ENCODE measurements at places on chromosomes 1 and 21.

DNA sequence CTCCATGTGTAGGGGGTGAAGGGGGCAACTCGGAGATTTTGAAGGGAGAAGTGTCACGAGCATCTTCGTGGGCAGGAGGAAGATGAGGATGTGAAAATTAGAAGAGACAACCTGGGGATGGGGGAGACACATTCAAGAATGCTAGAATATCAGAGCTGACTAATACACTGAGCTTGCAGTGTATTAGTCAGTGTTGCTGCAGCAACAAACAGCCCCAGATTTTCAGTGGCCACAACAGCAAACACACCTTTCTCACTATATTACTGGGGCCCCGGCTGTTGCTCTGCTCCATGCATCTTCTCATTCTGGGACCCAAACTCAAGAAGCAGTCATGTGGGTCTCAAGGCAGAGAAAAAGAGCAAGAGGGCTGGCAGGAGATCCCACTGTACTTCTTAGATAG lies 74.8 kb upstream of the SIM2 start:
- DNase-seq, result no peak

DNA sequence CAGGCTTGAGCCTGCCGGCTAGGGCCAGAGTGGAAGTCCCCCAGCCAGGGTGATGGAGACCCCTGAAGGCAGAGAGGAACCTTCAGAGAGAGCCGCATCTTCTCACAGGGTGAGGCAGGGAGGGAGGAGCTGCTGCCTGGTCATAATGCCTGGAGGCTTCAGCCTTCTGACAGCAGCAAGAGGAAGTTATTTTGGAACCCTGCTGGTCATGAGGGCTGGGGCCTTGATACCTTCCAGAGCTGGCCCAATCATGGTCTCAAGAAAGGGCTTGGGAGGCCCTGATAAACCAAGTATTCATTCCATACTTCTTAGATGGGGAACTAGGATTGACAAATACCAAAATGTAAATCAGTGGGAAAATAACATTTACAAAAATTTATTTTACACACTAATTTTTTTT lies 26.6 kb upstream of the MPZL1 start:
- no peak for DNase-seq

DNA sequence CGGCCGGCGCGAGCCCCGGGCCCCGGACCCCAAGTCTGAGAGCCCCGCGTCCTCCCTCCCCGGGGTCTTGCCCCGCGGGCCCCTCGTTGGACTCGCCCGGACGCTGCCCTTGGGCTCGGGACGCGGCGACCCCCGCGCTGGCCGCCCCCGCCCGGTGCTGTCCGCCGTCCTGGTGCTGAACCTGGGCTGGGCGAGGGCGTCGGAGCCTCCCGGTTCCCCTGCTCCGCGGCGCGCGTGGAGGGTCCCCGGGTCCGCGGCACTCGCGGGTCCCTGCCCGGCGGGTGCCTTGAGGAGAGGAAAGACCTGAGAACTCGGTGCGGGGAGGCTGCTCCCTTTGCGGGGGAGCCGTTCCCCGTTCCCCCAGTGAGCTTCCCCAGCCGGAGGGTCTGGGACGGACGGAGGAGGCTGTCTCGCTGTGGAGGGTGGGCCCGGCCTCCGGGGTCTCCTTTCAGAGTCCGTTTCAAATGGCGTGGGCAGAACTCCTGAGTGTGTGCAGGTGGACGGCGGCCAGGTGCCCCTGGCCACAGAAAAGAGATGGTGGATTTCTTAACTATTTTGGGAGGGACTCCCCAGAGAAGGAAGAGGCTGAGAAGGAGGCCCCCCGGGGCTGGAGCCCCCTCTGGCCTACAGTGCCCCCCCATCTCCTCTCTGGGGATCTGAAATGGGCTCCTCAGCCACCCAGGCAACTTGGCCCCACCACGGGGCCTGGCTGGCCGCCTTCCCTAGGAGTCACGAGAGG lies 595 bp downstream of the GABRD start:
- no peak for DNase-seq

- no peak for DNase-seq
These were observed 344.2 kb downstream of the OLFM3 start for GRCh38 chr1:101652484-101652883.

DNA sequence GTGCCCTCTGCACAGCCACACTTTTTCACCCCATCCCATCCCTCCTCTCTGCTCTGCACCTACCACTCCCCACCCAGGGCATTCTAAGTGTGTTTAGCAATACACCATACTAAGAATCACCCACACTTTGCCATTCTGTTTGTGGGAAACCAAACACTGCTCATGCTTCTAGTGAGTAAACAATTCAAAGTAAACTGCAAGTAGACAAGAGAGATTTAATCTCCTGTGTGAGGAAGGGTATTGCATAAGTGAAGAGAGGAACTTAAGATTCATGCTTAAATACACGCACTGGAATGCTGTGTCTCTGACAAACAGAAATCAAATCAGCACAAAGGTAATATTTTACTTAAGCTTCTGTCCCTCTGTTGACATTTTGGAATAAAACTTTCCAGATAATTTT lies 4.8 kb upstream of the EDARADD start:
- no peak for DNase-seq

- DNase-seq, result no peak
These were observed 10.8 kb downstream of the ARID4B start for GRCh38 chr1:235317168-235317567.

DNA sequence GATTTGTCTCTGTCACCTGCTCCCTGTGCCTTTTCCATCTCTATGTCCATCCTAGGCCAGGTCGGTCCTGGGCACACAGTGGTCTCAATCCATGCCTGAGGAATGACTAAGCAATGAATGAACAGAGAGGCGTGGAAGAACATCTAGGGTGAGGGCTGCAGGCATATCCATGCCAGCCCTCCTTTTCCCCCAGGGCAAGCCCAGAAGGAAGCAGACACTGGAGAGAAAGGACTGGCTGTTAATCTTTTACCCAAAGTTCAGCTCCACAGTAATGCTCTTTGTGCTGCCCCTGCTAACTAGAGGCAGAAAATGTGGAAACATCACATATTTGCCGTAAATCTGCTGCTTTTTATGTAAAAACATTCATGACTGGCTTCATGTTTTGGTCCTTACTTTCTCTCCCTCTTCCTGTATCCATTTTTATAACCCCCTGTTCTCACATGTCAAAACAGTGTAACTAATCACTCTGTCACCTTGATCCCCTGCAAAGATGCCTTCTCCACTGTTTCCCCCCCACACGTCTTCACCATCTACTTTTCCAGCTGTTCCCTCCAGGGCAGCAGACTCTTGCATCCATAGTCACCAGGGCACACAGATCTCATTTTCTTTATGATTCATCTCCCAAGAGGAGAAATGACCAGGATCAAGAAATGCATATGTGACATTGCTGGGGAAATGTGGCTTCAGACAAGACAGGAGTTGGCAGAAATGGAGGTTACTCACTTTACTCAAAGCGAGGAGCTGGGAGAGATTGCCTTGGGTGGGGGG lies 166.4 kb upstream of the PROX1 start:
- DNase-seq, result no peak

GRCh38 chr1:151864411-151864810 lies 10.9 kb upstream of the THEM5 start:
- DNase-seq, result no peak

DNA sequence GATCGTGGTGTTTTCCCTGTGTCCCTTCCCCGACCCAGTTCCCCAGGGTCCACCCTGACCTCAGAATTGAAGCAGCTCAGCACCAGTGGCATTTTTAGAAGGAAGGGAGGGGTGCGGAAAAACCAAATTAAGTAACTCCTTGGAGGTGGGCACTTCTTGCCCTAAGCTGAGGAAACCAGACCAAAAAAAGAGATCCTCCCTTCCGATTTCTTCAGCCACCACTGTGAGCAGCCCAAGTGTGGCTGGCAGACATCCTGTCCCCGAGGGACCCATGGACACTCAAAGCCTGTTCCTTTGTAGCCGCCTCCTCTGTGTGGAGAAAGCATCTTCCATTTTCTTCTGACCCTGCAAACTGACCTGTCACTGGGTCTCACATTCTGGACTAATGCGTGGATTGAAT lies 31.3 kb downstream of the KIRREL1 start:
- no peak for DNase-seq

DNA sequence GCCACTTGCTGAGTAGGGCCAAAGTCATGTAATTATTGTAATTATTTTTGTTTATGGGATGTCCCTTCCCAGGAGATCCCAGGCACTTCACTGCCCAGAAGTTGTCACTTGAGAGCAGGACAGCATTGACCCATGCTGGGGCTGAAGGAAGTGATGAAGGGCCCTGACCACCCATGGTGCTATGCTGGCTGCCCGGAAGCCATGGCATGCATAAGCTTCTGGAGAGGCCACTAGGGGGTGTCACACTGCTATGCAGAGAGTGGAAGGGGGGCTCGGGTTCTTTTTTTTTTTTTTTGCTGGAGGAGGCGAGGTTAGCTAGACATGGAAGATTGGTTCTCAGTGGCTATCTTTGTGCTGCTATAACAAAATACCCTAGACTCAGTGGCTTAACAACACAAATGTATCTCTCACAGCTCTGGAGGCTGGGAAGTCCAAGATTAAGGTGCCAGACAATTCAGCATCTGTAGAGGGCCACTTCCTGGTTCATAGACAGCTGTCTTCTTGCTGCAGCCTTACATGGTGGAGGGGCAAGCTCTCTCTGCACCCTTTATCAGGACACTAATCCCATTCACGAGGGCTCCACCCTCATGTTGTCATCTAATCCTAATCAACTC lies 84.9 kb downstream of the CNIH3 start:
- no peak for DNase-seq

DNA sequence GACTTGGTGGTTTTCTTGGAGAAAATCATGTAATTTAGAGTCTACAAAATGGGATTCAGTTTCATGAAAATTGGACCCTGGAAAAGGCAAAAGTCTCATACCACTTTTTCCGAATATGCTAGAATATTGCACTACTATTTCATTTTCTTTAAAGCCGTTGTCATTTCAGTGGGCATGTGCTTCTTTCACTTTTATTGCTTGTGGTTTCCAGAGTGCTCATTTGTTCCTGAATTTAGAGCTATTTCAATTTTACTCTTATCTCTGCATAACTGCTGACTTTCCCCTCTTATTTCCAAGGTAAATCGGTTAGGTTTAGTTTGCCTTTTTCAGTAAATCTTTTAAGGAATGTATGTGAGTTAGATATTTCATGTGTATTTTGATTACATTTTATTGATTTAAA lies 11.6 kb downstream of the HHAT start:
- DNase-seq, result no peak

GRCh38 chr1:205583461-205584130 lies 48.2 kb downstream of the ELK4 start:
- no peak for DNase-seq

DNA sequence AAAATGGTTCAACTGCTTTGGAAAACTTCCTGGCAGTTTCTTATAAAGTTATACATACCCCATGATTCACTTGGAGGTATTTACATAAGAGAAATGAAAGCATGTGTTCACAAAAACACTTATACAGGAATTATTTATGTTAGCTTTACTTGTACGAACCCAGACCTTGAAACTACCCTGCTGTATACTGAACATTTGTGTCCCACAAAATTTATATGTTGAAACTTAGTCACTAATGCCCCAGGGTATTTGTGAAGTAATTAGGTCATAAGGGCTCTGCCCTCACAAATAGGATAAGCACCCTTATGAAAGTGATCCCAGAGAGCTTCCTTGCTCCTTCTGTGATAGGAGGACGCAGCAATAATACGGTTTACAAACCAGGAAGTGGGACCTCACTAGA lies 42.7 kb upstream of the B3GALT2 start:
- no peak for DNase-seq

GRCh38 chr1:161382214-161383019 lies 14.7 kb upstream of the CFAP126 start:
- no peak for DNase-seq

DNA sequence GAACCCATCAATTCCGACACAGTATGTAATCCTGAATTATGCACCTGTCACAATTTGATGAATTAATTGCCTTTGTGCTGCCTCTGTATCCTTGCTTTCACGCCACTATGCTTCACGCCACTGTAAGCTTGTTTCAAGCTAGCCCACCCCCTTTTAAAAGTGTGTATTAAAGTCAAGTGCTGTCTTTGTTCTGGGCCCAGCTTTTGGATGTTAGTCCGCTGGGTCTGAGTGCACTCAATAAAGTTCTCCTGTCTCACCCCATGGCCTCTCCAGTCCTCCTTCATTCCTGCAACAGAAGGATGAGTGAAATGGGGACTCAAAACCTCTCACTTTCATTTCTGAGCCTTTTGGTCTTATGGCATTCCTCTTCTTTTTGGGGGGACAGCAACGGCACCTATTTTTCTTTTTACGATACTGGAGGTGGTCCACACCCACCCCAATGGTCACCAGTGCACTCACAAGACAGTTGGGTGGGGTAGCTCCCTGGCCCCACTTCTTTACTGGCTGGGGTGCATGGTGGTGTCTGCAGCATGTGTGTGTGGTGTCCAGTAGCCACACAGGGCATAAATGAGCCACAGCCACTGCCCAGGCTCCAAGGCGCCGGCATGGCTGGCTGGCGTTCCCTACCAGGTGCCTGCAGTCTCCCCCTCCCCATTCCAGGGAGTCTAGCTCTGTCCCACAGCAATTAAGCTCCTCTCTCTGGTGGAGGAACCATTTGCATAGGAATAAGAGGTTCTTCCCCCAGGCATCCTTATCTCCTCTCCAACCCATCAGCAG lies 1.8 kb downstream of the THEM4 start:
- DNase-seq, result no peak

DNA sequence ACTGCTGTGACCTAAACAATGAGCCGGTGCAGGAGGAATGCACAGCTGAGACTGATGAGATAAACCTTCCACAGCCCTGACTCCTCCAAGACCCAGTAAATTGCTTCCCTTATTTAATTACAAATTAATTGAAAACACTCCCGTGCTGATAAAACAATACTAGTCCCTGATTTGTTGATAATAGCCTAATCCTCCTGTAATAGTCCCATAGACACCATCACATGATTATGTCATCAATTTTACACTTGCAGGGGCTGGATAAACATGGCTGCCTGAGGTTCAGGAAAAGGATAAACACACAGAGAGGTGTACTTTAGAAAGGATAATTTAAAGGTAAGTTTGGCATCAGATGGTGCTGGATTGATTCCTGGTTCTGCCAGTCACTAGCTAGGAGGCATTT lies 84.6 kb upstream of the SPAG17 start:
- DNase-seq, result no peak

DNA sequence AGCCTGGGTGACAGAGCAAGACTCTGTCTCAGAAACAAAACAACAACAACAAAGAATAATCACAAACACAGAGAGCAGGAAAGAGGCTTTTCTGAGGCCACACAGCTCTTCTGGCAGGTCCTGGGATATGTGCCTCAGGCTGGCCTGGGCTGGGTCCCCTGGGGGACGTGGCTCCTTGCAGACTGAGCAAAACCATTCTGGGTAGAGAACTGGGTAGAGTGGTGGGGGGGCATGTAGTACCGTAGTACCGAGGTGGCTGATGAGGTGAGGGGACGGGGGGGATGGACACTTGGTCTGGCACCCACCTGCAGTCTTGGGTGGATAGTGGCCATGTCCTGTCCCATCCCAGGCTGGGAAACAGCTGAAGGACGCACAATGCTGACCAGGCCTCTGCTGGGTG lies 6.0 kb downstream of the TMEM82 start:
- DNase-seq, result no peak

DNA sequence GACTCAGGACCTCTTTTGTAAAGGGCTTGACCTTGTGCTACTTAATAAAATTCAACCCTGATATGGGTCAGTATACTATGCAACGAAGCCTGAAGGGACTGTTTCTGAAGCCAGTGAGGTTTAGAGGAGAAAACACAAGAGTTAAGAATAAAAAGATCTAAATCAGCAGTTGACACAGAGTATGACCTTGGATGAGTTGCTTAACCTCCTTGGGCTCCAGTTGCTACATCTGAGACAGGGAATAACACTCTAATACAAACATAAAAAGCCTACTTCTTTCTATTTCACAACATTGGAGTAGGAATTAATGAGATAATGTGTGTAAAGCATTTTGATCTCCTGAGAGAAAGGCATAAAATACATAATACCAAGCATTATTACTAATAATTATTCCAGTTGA lies 882.4 kb upstream of the ADGRL2 start:
- DNase-seq, result no peak
